ENCODE measurements at places on chromosomes 1 and 21.
A peak's percentile ranks its signal among the peaks of the same experiment; 100 is the strongest.

DNA sequence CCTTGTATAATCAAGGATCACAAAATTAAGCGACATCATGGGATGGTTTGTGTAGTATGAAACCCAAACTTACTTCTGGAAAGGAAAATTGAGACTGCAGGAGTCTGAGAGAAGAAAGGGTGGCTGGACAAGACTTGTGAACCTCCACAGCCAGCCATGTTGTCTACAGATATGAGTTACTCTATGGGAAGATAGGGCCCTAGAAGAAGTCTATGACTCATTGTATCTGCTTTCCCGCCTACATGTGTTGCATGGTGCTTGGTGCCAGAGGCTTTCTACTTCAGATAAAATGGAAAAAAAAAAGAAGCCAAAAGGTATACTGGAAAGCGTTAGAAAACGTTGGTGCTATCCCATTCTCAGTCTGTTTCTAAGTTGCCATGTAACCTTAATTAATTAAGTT lies 18.7 kb upstream of the OR6N2 start:
- DNase-seq: peak; percentile 31

DNA sequence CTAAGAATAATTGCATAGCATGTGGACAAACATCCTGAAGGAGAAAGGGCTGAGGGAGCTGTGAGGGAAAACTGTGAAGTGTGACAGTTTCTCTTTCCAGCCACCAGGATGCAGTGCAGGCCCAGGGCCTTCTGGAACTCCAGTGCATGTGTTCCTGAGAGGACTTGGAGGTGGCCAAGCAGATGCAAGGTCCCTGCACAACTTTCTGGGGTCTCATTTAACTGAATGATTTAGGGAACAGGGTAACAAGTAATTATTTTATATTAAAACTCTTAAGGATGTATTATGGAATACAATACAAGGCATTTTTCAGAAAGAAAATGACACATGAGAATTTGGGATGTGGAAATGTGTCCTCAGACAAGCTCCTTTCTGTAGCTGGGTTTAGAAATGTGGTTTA lies 61.2 kb upstream of the MCOLN3 start:
- peak; percentile 66 for DNase-seq

DNA sequence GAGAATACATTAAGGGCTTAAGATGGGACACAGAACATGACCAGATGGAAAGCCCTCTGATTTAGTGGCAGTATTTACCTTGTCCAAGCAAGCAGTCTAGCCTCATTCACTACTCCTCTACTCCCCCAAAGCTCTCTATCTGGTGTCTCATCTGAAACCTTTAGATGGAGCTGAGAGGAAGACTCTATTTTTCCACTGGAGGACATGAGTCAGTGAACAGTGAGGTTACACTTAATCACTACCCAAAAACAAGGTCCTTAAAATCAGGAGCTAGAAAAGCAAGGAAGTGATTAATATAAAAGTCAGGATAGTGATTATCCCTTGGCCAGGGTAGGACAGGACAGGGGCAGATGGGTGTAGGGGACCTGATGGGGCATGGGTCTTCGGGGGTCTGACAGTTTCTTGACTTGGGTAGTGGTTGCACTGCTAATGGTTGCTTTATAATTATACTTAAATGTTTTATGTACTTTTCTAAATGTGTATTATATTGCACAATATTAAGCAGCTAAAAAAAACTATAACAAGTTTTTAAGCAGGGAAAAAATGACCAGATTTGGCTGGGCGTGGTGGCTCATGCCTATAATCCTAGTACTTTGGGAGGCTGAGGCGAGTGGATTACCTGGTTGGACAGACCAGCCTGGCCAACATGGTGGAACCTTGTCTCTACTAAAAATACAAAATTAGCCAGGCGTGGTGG lies 3.0 kb downstream of the PTPN22 start:
- peak; percentile 19 for DNase-seq

GRCh38 chr1:99469550-99469971 lies 176.4 kb upstream of the PALMD start:
- DNase-seq: no peak

DNA sequence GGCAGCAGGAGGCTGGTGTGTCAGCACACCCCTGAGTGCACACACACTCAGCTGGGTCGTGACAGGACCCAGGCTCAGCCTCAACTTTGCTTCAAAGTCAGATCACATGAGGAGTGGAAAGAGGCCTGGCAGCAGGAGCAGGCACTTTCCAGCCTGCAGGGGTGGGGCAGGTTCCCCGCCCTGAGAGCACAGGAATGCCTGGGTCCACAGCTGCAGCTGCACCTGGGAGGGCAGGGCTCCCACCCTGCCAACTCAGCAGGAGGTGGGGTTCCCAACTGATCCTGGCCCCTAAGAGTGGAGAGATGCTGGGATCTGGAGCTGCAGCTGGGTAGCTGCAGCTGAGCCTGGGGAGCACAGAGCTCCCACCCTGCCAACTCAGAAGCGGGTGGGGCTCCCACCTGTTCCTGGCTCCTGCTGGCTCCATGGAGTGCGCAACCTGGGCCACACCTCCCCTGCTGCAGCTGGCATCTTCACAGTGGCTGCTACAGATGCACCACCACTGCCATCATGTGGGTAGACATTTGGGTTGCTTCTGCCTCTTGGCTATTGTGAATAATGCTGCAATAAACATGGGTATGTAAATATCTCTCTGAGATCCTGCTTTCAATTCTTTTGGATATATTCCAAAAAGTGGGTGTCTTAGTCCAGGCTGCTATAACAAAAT lies 415.4 kb downstream of the TTLL7 start:
- no peak for DNase-seq

- no peak for DNase-seq
Observed at GRCh38 chr1:209012443-209013196, 570.9 kb upstream of the CAMK1G start.

DNA sequence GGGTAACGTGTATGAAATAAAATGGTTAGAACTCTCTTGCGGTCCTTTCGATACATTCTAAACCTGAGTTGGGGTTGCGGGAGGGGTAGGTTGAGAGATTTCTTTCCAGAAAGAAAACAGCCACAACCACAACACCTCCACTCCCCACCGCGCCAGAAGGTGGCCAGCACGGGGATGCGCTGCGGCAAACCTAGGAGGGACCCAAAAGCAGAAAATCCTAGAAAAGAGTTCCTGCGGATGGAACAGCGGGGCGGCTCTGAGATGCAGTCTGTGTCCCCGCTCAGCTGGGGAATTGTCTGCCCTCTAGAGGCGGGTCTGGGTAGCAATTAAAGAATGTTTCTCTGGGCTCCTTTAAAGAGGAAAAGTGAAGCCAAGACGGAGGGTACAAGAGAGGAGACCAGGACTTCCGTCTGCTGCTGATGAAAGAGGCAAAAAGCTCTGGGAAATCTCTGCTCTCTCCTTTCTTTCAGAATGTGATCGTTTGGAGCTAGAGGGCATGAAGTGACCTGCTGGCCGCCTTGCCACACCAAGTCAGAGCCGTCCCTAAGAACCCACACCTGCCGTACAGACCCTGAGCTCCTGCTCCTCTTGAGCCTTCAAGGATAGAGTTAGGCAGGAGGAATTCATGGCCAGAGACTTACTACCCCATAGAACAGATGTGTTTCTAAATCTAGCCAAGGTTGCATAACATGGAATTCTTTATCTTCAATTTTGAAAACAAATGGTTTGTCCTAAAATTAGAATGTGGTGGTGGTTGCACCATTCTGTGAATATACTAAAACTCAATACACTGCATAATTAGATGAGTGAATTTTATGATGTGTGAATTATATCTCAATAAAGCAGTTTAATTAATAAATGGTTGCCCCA lies 46.5 kb upstream of the COA6 start:
- DNase-seq: peak; percentile 66

GRCh38 chr1:193677874-193678273 lies 491.5 kb upstream of the B3GALT2 start:
- DNase-seq: no peak

DNA sequence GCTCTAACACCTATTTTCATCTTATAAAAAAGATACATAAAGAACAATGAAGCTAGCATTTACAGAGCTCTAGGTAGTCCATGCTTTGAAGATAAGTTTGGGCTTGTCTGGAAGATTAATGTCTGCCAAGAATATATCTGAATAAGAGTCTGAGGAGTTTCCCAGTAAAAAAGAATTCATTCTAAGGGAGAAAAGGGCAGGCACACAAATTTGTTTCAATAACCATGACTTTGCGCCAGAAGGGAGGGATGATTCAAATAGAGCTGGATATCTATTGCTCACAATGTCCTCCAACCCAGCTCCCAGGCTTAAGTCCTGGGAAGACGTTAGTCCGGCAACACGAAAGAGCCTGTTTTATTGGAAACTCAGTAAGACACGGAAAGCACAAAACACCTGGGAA lies 9.7 kb upstream of the TTLL7 start:
- DNase-seq: no peak

- no peak for DNase-seq
Observed at GRCh38 chr1:108892356-108893140, 15.8 kb downstream of the GPSM2 start.
